ENCODE measurements at places on chromosomes 11 and 22.

- no peak for DNase-seq
Measured at GRCh38 chr11:73072935-73073481, 69.1 kb downstream of the FCHSD2 start.

DNA sequence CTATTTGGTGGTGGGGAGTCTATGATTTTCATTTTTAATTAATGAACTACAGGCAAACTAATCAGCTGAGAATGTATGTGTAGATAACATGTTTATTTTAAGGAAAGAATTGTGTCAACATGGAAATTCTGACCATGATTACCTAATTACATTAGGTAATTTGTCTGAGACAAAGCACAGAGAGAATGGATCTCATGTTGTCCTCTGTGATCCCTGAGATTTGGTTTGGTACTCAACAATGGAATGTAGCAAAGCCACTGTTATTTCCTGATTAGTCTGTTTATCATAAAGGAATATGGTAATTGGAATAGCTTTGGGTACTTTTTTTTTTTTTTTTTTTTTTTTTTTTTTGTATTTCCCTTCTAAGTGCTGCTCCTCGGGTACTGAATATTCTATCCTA lies 718.8 kb upstream of the ARHGAP42 start:
- DNase-seq: no peak

DNA sequence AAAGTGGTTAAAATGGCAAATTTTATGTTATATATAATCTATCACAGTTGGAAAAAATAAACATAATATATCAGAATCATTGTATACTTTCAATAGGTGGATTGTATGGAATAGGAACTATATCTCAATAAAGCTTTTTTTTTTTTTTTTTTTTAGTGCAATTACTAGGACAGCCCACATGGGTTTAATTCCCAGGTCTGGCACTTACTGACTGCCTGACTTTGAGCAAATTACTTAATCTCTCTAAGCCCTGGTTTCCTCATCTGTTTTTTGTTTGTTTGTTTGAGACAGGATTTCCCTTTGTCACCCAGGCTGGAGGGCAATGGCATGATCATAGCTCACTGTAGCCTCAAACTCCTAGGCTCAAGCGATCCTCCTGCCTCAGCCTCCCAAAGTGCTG lies 26.1 kb upstream of the BAIAP2L2 start:
- DNase-seq: no peak

GRCh38 chr22:46895753-46896152 lies 133.3 kb downstream of the TBC1D22A start:
- DNase-seq: no peak

- DNase-seq: no peak
Measured at GRCh38 chr11:128704517-128704916, 10.6 kb downstream of the FLI1 start.

DNA sequence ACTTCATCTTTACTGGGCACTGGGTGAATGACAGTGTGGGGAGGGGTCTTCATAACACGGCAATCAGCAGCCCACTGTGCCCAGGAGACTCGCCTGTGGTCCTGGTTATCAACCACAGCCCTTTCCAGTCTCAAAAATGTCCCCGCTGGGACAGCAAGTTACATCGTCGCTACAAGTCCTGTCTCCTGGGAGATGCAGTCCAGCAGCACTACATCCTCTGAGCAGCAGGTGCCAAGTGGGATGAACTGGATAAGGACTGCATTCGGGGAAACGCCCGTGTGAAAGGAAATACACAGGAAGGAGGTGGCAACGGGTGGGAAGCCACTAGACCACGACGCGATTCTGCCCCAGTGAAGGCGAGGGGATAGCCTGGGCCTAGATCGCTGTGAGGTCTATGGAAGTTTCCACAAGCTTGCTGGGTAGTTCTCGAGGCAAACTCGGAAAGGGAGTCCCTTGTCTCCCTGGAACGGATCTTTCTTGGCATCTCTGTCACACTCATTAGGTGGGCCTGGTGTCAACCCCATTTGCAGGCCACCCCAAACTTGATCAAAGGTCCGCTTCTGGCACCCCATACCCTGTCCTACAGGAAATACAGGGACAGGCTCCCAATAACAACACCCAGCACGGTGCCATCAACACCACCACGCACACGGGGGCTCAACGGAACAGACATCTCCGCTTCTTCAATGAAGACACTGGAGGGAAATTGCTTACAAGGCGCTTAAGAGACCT lies 4.4 kb downstream of the ASCL2 start:
- no peak for DNase-seq

GRCh38 chr22:27880778-27881394 lies 38.2 kb downstream of the PITPNB start:
- DNase-seq: peak; percentile 83

DNA sequence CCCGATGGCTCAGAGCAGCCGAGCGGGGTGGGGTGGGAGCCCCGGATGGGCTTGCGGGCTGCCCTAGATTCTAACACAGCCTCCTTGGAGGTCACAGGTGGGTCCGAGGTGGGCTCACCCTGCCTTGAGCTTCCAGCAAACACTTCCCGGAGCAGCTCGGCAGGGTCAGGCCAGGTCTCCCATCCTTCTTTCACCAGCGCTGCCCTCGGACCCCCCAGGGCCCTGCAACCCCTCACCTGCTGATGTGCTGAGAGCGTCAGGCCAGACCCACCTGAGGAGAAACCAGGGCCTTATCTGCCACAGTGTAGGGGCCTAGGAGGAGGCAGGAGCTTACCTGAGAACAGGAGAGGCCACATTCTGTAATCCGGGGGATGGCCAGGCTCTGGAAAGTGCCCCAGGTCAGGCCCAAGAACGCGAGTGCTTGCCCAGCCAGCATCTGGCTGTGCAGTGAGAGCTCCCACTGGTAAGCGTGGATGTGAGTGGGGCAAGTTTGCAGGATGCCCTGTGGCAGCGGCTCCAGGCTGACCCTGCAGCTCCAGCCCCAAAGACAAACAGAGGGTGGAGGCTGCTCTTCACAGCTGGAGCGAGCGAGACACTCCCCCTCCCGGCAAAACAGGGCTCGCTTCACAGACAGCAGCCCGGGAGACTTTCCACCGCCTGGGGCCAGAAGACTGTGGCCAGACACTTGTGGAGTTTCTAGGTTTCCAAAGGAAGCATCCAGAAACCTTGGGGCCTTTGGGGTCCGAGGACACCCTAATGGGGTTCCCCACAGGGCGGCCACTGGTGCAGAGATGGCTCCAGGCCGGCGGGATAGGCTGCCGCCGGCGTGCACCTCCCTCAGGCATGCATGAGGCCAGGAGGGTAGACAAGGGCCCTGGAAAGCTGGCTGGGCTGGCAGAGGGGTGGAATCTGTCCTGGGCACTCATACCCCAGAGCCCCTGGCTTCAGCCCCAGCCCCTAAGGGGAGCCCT lies at the start of gene IL17REL:
IL17REL (minus strand) TSS at position 555 of the 971 bp plus-strand sequence; CDS start at position 436, 119 bp downstream.
- DNase-seq: no peak

DNA sequence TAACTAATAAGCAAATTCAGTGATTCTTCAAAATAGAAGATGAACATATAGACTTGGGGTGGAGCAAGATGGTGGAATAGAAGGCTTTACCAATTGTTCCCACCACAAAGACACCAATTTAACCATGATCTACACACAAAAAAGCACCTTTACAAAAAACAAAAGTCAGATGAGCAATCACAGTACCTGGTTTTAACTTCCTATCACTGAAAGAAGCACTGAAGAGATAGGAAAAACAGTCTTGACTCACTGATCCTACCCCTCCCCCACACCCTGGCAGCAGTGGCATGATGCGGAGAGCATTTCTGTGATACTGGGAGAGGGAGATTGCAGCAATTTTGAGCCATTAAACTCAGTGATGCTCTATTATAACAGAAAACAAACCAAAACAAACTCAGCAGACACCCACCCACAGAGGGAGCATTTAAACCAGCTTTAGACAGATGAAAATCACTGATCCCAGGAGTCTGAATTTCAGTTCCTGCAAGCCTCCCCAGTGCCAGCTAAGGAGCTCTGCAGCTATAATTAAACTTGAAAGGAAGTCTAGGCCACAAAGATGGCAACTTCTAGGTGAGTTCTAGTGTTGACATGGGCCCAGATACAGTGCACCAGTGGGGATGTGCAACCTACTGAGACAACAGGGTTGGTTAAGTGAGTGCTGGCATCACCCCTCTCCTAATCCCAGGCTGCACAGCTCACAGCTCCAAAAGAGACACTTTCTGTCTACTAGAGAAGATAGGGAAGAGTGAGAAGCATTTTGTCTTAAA lies 161.8 kb upstream of the GRIA4 start:
- no peak for DNase-seq

DNA sequence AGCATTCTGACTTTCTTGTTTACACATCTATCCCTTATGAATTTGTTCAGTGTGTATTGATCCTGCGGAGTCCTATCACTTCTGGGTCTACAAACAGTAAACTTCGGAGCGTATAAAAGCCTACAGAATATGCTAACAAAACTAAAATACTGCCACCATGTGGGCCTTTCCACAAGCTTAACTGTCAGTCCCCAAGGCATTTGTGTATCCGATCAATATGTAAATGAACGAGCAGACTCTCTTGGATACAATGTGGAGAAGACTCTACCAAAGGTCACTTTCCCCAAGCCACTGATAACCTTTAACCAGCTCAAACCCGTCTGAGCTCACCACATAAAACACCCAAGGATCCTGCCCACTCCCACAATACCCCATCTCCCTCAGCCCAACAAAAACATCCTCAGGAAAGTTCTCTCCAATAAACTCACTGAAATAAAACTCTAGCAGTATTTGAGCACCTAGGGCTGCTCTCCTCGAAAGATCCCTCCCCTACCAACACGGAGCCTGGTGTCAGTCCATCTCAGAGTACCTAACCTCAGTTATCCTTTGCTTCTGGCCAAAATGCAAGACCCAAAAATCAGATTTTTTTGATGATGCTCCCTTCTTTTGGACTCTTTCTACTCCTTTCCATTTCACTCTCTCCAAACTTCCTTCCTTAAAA lies 17.8 kb downstream of the ADA2 start:
- DNase-seq: peak; percentile 19

DNA sequence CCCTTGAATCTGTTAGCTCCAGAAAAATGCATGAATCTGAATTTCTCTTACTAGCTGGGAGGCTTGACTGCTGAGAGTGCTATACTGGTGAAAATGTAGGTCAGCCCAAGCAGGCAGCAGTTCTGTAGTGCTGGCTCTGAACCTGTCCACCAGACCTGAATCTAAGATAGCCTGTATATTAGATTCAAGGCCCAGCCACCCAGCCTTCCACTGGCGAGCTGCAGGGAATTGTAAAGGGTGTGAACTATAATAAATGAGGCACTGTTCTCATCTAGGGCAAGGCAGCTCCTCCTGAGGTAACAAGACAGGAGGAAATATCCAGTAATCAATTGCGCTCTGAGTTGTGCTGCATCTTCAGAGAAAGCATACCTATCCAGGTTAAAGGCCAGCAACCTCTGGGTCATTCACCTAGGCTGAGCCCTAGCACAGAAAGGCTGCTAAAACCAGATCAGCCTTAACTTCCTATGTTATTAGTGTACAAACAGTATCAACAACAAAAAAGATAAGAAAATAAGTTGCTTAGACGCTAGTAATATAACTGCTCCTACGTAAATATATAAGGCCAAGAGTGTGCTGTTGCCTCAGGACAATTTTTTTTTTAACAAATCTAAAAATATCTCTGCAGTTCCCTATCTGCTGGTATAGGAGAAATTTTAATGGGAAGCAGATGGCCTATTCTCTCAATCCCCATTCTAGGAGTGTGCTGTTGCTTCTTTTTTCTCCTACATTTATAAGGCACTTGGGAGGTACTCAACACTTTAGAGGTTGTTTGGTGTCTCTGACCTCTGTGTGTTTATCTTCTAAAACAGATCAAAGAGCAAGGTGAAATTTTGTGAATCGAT lies 63.0 kb downstream of the RELT start:
- peak; percentile 71 for DNase-seq

DNA sequence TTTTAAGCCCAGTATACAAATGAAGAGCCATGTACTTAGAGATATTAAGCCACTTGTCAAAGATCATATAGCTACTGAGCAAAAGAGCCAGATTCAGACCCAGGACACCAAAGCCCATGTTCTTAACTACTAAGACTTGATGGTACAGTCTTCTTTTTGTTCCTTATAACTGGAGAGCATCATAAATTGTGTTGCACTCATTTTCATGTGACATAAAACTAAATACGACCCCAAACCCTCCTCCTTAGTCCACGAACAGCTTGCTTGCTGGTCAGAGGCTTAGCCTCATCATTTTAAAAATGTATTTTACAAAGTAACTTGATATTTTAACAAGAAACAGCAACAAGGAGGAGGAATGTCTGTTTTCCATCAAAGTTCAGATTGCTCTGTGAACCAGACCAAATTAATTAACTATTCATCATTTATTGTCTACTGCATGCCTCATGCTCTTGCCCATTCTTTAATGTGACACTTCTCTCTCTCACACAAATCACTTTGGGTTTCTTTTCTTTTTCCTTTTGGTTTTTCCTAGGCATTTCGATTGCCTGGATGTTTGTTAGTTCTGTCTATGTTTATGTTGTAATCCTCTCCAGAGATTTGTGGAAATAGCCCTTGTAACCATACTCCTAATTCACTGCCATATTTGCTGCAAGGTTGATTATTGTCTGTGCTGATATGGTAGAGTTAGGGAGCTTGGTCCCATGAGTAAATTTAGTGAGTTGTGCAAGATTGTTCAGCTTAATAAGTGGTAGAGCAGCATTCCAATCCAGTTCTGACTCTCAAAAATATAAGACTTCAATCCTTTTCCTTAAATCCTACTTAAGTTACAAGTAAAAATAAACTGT lies 8.4 kb upstream of the ARHGAP20 start:
- peak; percentile 47 for DNase-seq

GRCh38 chr11:130071211-130071712 lies 1.6 kb downstream of the APLP2 start:
- no peak for DNase-seq

DNA sequence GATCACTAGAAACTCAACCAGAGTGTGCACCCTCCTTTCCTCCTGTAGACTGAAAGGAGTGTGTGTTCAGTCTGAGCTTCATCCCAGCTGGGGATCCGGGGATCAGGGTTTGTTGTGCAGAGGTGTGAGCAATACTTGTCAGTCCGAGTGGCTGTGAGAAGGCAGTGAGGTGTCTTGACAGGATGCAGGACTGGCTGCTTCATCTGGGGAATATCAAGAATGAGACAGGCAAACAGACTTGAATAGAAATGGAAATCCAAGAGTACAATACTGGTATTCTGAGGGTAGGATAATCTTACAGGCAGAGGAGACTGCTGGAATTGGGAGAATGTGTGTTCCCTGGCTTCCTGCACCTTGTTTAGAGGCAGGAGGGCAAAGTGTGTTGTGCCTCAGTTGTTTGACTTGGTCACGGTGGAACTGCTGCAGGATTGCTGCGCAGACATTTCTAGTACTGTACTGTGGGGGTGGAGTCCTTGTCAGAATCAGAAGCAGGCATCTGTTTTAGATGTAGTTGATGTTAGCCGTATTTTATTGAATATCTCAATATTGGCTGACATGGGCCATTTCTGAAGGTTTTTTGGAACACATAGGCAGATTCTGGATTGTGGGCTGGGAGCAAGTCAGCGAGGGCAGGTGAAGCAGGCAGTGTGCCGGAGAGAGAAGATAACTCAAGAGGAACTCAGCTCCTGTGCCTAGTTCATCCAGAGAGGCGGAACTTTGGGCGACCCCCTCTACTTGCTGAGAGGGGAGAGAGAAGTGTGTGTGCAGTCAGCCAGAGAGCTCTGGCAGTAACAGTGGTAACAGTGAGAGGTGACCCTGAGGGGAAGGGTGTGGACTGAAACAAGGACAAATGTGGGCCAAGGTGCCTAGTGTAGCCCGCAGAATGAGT lies 27.1 kb upstream of the GRK2 start:
- no peak for DNase-seq

Data from fibroblast of upper back skin (primary cell).